ENCODE measurements at places on chromosomes 1 and 21.

DNA sequence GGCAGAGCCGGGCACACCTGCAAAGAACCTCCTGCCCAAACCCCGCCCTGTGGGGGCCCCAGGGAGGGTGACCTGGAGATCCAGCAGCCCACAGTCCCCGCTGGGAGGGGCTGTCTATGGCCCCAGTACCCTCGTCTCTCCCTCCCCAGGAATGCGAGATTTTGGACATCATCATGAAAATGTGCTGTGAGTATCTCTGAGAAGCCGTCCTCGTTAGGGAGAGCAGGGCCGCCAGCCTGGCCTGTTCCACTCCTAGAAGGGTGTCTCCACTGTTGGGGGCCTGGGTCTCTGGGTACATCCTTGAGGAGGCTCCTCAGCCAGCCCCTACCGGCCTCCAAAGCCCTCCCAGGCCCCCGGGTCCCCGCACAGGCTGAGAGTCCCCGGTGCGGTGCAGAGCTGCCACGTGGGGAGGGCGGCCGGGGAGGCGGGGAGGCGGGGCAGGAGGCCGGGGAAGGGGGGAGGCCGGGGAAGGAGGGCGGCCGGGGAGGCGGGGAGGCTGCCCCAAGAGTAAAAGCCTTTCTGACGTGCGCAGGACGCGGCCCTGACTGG lies 18.7 kb downstream of the COL6A1 start:
- no peak for DNase-seq

DNA sequence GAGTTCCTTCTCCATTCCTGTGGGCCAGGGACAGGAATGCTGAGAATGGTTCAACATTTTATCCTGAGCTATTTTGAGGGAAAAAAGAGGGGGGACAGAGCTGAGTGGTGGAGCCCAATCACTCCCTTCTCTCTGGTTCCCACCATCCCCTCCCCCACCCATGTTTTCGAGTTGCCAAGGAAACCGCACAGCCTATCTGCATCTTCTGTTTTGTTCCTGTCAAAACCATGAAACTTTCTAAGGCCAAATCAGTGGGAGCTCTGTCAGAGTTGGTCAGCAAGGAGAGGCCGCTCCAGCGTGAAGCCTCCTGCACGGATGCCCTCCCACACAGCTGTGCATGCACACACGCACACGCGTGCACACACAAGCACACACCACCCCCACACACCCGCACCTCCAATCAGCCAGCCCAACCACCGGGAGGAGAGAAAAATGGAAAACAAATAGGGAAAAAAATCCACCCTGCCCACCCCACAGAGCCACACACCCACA lies 54.5 kb upstream of the ATP2B4 start:
- DNase-seq: no peak

- no peak for DNase-seq
Measured at GRCh38 chr1:42852608-42852980, 6.2 kb downstream of the ZNF691 start.

DNA sequence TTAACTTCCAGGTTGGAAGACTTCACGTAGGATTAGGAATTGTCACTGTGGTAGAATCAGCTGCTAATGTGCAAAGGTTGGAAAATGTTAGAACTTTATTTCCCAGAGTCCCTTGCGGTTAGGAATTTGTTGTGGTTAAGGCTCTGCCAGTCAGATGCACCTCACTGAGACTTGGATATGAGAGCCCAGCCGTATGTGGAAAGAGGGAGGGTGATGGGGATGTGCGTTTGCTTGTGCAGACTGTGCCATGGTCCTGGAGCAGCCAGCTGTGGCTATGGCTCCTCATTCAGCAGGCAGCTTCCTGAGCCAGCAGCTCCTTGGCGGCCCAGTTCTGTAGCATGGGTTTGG lies 12.5 kb downstream of the S100A10 start:
- DNase-seq: no peak

GRCh38 chr1:151512801-151513625 lies 1.8 kb downstream of the CGN start:
- DNase-seq: no peak

DNA sequence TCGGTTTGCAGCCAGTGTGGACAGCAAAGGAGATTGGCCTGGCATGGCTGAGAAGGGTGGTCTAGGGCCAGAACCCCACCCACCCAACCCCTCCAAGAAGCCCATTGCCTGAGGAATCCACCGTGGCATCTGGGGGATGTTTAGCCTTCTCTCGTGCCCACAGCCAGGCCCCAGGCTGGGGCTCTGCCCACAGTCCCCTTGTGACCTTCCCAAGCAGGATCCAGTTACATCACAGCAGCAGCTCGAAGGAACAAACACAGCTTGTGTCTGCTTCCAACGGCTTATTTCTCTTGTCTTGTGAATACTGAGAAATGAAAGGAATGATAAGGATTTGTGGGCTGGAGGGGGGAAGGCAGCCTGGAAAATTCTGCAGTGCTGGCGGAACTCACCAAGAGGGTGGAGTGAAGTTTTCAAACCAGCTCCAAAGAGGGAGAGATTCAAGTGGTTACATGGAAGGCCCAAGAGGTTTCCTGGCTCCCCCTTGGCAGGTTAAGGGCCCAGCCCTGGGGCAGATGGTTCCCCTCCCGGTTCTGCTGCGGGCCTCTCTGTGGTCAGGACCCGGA lies 61.6 kb downstream of the DHRS3 start:
- no peak for DNase-seq

DNA sequence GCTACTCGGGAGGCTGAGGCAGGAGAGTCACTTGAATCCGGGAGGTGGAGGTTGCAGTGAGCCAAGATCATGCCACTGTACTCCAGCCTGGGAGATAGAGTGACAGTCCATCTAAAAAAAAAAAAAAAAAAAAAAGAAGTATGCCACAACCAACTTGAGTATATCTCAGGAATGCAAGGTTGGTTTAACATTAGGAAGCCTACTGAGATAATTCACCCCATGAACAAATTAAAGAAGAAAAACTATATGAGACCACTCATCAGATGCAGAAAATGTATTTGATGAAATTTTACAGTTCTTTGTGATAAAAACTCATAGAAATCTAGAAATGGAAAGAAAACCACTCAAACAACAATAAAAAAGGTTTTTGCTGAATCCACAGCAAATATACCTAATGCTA lies 373.8 kb downstream of the LMO4 start:
- DNase-seq: no peak

GRCh38 chr1:197024460-197024859 lies 42.6 kb downstream of the F13B start:
- DNase-seq: no peak

- DNase-seq: no peak
Measured at GRCh38 chr1:34418166-34418565, 241.5 kb downstream of the C1orf94 start.

- no peak for DNase-seq
Measured at GRCh38 chr1:113669988-113670387, 89.3 kb downstream of the PHTF1 start.

GRCh38 chr21:44734841-44735240 lies 23.5 kb upstream of the TSPEAR start:
- no peak for DNase-seq

- DNase-seq: no peak
Measured at GRCh38 chr1:14037101-14037847, 337.3 kb downstream of the PRDM2 start.

GRCh38 chr21:23861911-23862504 lies 1745.3 kb downstream of the MRPL39 start:
- DNase-seq: no peak

DNA sequence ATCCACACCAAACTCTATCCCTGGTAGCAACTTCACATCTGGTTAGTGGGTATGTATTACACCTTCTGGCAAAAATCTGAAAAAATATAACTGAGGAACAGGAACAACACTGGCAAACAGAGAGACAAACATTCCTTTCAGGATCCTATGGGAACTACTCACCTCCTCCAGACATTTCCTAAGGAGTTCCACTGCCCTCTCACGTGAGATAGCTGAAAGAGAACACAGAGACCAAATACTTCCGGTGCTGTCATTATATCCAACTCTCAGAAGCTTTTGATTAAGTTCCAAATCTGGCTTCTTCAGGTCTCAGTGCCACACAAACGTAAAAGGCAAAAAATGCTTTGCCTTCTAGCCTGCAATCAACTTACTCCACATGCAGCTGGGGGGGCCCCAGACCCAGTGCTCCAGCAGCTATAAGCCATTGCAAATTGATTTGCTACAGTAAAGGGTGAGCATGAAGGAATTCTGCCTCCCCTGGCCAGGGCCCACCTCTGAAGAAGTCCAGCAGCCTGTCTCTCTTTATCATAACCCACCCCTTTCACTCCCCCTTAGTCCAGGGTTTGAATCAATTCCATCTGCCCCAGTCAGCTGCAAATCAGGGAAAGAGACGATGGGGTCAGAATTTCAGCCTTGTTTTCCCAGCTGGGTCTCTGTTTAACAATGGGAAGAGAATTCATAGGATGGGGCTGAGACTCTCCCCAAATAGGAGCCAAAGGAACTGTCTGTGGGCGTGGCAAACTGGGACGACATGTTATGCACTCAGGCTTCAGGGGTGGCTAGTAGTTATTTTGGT lies 32.2 kb downstream of the TFAP2E start:
- no peak for DNase-seq

GRCh38 chr21:45387506-45387905 lies 17.5 kb upstream of the COL18A1 start:
- no peak for DNase-seq

GRCh38 chr1:57353654-57354053 lies 70.2 kb downstream of the DAB1 start:
- no peak for DNase-seq

DNA sequence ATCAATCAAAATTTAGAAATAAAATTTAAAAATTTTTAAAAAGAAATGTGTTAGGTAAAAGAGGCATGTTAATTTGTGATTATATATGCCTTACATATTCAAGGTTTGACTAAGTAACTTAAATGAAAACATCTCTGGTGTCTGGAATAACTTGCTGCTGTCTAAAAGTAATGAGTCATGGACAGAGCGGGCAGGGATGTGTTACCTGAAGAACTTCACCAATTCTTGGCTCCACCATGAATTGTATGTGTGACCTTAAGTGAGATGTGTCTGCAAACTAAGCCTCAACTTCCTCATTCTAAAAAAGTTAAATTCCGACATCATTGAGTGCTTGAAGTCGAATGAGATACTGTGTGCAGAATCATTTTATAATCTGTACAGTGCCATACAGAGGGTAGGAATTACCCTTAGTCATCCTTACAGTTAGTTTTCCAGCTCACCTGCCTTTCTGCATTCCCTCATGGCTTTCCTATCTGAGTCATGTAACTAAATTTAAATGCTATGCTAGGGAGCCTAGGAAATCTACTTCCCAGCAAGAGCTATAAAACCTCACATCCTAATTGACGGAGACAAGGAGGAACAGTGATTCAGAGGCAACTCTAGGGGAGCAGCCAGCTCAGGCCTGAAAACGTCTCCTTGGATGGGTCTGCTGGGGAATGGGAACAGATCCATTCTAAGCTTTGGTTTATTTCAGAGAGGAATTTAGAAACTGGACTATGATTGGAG lies 100.7 kb upstream of the TSPAN2 start:
- DNase-seq: no peak

GRCh38 chr1:168206111-168206510 lies 19.7 kb upstream of the SFT2D2 start:
- DNase-seq: no peak

DNA sequence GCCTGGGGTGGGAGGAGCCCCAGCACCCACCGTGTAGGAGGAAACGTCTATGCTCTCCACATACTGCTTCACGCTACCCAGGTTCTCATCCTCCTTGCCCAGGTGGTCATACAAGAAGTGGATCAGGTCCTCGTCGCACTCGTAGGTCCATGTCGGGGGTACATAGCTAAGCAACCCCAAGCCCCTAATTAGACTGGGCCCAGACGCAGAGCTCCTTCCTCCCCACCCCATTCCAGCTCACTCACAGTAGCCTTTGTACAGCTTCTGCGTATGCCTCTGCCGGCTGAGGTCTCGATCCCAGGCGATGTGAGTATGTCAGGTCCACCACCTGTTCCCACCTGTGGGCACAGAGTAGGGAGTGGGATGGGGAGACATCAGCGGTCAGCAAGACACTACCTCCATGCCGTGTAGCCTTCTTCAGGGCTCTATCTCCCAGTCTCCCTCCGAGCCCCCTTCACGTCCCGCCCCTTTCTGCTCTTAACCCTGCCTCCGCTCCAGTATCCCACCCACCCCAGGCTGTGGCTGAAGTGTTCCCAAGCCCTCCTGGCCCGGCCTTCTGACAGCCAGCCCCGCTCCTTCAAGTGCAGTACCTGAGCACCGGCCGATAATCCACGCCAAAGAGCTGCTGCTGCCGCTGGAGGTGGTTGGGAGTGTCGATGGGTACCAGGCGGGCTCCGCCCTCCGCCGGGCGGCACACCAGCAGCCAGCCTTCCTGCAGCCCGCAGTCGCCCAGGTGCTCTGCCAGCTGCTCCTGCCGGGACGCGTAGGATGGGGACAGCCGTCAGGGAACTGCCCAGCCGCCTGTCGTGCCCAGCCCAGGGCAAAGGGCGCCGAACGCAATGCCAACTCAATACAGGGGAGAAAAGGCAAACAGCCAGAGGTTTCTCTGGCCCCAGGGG lies 919 bp downstream of the HECTD3 start:
- DNase-seq: no peak

DNA sequence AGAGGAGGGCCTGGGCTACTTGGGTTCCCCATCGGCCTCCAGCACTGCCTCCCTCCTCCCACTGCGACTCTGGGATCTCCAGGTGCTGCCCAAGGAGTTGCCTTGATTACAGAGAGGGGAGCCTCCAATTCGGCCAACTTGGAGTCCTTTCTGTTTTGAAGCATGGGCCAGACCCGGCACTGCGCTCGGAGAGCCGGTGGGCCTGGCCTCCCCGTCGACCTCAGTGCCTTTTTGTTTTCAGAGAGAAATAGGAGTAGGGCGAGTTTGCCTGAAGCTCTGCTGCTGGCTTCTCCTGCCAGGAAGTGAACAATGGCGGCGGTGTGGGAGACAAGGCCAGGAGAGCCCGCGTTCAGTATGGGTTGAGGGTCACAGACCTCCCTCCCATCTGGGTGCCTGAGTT lies 24.4 kb downstream of the EIF2D start:
- no peak for DNase-seq

DNA sequence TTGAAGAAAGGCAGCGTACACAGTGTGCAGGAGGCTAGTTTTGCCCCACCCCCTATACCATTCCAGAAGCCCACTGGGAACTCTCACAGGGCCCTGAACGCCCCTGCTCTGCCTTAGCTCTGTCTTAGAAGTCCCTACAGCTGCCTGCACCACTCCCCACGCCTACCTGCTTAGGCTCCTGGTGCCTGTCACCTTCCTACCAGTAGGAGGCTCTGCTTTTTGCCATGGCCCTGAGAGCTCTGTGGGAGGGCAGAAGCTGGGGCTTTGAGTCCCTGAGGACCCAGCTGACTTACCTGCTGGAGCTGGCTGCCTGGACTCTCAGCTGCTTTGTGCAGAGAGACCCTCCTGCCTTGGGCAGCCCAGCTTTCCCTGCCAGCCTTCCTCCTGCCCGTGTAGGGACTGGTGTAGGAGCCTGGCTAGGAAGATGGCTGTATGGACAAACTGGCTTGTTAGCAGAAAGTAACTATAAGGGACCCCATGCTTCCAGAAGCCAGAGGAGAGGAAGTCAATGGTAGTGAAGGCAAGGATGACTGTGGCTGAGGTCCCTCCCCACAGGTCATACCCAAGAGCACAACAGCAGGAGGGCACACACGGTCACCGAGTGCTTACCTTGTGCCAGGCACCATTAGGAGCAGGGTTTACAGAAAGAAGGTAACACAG lies 9.8 kb upstream of the CELSR2 start:
- no peak for DNase-seq
